NCI-H1105 treated with DMSO at 0.1 percent for 48 hours (cell line): ENCODE measurements at places on chromosomes 2 and 18.

DNA sequence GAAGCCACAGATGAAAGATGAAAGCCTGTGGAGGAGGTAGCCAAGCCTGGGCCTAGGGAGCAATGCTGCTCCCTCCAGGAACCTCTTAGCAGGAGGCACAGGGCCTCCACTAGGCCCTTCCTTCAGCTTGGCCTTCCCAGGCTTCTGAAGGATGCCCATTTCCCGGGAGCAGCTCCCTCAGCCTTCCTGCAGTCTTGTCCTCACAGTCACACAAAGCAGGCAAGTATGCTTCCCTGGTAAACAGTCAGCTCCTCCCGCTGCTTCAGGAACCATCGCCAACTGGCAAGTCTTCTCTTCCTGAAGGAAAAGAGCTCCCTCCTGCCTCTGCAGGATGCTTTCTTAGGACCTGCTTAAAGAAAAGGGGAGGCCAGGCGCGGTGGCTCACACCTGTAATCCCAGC, 53.2 kb downstream of the SMAD7 start:
- DNase-seq: no peak

DNA sequence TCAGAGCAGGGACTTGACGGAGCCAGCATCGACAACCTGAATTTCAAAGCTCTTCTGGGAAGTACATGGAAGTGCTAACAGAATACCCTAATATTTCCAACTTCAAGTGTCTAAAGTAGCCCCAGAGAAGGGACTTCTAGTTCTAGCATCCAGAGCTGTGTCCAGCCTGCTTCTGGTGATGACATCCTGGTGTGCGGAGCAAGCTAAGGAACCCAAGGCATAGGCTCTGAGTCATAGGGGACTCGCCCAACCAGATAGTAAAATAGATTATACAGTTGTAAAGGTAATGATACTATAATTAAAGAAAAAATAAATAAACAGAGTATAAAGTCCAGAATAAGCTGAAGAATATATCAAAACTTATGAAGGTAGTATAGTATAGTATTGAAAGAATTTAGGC, 108.1 kb upstream of the SERPINE2 start:
- DNase-seq: no peak

DNA sequence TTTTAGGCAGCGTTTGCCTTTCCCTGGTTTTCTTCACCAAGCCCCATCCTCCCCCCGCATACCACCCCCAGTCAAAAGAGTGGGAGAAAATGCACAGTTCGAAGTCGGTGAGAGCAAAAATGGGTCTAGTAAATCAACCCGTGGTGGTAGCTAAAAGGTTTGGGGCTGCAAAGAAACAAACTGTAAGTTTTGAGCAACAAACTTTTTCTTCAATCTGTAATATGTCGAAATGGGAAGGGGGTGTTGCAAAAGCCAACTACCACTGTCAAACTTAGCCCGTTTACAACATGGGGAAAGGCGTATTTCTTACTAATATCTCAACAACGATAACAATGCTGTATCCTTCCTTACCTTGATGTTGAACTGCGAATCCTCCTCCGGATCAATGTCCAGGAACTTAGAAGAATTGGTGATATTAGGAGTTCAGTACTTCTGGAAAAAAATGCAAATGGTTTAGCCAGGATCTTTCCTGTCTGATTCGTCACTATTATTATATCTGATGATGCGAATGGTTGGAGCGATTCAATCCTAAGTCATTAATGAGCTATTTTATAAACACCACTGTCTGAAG, 2.4 kb upstream of the SATB2 start:
- peak; percentile 20 for DNase-seq

DNA sequence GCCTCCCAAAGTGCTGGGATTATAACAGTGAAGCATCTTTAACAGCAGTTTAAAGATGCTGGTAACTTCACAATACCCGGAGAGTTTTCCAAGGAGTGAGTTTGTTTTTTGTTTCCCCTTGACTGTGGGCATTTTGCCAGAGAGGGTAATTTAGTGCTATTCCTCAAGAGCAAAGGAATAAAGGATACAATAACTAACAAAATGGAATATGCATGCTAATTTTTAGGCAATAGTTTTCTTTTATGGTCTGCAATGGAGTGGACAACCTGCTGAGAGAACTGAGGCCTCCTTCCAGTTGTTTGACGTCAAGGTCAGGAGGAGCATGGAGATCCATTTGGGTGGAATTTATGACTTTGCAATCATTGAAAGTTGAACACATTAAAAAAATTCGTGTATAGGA, 15.9 kb upstream of the GREB1 start:
- no peak for DNase-seq

DNA sequence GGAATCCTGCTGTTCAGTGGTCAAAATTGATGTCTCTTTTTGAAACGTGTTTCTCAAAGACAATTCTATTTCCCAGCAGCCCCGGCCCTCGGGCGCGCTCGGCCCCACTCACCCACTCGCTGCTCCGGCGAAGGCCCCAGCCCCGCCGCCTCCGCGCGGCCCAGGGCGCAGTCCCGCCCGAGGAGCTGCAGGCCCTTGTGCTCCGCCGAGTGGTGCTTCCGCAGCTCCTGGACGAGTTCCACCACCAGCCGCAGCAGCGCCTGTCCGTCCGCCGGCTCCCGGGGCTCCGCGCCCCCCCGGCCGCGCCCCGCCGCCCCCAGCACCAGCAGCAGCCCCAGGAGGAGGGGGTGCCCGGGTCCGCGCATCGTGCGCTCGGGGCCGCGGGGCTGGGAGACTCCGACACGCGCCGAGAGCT, 413 bp downstream of the ALKAL2 start:
- no peak for DNase-seq

GRCh38 chr2:128639693-128640092, 321.0 kb upstream of the HS6ST1 start:
- no peak for DNase-seq

- DNase-seq: no peak
Measured at GRCh38 chr18:66769375-66769774, 165.5 kb upstream of the CDH19 start.

DNA sequence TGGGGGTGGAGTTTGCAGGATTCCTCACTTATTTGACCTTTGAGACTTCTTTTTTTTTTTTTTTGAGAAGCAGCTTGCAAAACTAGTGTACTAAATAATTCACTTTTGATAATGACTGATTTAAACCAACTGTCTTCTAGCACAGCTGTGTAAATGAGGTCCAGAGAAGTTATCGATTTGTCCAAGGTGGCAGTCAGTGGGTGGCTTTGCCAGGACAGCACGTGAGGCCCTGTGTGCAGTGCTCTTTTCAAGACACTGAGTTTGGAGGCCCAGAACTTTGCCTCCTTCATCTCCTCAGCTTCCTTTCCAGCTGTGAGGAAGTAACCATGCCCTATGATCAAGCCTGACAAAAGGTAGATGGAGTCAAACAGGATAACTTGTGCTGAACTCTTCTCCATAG, 92.9 kb upstream of the LCLAT1 start:
- DNase-seq: no peak

- no peak for DNase-seq
Measured at GRCh38 chr2:127485694-127486071, 40.6 kb downstream of the IWS1 start.

- DNase-seq: no peak
Measured at GRCh38 chr18:7775843-7776242, 208.7 kb downstream of the PTPRM start.

GRCh38 chr2:43376523-43377198, 150.3 kb upstream of the ZFP36L2 start:
- no peak for DNase-seq

DNA sequence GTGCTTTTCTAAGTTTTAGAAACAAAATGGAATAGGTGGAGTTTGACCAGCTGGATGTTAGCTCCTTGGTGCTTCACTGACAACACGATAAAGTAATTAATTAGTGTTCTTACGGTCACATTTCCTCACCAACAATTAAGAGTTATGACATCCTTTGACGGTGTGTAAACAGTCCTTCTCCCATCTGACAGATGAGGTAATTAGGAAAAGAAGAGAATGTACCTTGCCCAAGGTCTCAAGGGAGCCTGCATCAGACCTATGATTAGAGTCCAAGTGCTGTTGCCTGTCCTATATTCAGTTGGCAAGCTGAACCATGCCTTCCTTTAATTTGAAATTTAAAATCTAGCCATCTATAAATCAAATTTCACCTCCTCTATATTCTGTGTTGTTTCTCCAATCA, 48.3 kb upstream of the STK17B start:
- DNase-seq: peak; percentile 3

GRCh38 chr18:76260941-76261472, 234.0 kb downstream of the ZNF516 start:
- DNase-seq: no peak

DNA sequence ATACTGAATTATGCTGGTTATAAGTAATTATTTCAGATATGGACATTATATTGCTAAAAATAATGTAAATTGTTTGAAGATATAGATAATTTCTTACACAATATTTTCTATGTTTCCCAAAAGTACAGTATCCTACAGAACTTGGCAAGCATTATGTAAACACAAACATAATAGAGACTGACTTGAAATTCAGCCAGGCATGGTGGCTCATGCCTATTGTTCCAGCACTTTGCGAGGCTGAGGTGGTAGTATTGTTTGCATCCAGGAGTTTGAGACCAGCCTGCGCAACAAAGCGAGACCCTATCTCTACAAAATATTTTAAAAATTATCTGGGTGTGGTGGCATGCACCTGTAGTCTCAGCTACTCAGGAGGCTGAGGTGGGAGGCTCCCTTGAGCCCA, 1300.5 kb upstream of the DDX18 start:
- DNase-seq: peak; percentile 65

DNA sequence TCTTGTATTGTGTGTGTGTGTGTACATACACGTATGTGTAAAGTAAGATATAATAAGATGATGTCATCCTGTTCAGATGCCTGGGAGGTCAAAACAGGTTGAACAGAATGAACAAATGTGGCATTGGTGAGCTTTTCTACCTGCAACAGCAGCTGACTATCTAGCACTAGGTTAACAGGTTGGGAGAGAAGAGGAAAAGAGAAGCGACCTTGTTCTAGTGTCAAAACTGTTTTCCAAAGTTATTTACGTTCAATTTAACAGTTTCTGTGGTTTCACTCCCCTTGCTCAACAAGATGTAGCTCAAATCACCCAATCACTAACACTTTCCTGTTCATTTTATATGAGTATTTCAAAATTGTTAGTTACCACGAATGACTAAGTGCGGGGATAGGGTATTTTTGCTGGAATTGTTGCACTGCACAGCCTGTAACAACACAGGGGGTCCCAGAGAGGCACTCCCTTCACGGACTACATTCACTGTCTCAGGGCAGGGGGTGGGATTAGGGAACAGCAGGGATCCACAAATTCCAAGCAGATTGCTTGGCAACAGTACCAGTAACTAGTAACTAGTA, 67.5 kb upstream of the DTNB start:
- no peak for DNase-seq

- no peak for DNase-seq
Measured at GRCh38 chr2:220695397-220696279, 876.5 kb downstream of the EPHA4 start.

DNA sequence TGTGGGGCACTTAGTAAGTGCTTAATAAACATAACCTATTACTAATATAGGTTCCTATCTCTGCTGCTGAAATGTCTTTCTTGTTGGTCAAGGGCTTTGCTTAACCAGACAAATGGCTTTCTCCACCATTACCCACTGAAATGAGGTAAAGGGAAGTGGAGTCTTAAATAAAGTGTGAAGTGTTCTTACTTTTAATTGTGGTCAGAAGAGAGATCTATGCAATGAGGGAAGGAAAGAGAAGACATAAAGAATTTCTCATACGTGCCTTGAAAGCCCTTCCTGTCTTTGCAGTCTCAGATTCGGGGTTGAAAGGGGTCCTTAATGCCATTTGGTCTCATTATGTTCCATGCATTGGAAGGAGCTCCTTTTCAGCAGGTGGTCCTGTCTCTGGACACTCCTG, 6.9 kb upstream of the CXCR4 start:
- DNase-seq: no peak

- DNase-seq: no peak
Measured at GRCh38 chr2:166115589-166115988, 12.2 kb downstream of the SCN1A start.

DNA sequence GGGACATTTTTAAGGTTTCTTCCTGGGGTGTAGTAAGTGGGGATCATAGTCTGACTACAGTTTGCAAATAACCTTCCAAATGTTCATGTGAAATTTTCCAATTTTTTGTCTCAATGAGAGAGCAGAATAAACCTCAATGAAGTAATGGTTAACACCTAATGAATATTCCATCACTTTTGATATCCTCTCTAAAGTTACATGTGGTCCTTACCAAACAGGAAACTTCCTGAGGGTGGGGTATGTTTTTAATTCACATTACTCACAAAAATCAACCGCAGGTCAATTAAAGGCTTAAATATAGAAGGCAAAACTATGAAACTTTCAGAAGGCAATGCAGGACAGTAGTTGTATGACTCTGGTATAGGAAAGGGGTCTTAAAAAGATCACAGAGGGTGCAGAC, 13.2 kb downstream of the ZNF407 start:
- DNase-seq: no peak

GRCh38 chr2:144454466-144455287, 65.2 kb downstream of the ZEB2 start:
- no peak for DNase-seq

DNA sequence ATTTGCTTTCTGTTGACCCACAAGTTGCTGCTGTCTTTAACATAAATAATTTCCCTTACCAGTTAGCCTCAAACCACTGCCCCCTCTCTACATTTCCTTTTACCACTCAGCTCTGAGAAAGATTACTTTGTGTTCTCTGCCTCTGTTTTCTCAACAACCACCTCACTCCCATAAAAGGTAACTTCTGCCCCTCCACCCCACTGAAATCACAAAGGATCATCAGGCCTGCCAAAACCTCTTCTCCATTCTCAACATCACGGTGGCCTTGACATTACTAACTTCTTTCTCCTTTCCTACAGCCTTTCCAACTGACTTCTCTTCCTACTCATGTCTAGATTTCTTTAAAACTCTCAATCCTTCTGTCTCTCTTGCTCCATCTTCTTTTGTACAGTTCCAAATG, 10.1 kb downstream of the ACADL start:
- DNase-seq: no peak

DNA sequence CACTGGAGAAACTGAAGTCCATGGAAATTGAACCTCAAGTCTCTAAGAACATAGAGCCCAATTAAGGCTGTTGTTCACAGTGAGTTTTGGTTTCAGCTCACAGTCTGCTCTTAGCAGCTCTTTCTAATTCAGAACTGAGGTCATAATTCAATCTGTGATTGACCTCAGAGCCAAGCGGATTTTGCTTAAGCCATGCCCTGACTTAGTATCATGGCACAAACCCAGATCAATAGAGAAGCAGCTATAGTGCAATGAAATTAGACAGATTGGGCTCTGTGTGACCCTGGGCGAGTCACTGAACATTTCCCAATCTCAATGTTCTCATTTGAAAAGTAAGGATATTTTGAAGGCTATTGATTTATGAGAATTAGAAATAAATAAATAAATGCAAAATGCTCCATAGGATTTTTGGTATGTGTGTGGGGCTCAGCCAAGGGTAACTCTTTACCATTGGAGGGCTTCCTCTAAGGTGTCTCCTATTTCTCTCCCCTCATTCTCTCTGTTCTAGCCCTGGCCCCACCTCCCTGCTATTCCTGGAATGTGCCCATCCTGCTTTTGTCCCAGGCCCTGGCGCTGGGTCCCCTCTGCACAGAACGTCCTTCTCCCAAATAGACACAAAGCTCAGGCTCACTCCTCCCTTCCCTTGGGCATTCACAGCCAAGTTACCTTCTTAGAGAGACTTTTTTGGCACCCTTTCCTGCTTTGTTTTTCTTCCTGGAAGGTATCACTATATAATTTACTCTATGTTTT, 239.6 kb downstream of the LPIN1 start:
- no peak for DNase-seq
